H1 (cell line): ENCODE measurements at places on chromosomes 16 and 17.

GRCh38 chr17:64470625-64471024 is 21.7 kb downstream of the MILR1 start:
- DNase-seq, result no peak

DNA sequence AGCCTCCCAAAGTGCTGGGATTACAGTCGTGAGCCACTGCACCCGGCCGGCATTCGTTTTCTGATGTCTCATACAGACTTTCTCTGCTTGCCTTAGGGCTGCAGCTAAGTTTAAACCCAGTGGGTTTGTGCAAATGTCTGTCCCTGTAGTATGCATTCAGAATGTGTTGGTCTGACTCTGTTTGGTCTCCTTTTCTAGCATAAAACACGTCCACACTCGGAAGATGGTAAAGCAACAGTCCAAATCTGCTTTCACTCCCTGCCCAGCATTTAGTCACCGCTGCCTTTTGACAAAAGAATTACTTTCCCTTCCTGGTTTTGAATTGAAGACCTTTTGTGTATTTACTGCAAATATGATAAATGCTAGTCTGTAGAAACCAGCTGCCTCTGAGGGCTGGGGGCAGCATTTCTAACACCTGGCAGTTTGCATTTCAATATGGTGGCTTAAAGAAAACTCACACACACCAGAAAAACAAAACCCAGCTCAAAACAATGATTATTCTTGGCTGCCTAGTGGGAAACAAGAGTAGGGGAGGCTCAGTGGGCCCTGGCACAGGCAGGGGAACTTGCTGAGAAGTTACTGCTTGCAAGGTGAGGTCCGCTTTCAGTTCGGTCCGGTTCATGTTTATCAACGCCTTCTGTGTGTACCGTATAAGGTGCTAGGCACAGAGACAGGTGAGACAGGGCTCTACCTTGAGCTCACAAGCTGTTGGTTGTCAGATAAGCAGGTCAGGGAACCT is 56.9 kb downstream of the MSI2 start:
- DNase-seq, result no peak

DNA sequence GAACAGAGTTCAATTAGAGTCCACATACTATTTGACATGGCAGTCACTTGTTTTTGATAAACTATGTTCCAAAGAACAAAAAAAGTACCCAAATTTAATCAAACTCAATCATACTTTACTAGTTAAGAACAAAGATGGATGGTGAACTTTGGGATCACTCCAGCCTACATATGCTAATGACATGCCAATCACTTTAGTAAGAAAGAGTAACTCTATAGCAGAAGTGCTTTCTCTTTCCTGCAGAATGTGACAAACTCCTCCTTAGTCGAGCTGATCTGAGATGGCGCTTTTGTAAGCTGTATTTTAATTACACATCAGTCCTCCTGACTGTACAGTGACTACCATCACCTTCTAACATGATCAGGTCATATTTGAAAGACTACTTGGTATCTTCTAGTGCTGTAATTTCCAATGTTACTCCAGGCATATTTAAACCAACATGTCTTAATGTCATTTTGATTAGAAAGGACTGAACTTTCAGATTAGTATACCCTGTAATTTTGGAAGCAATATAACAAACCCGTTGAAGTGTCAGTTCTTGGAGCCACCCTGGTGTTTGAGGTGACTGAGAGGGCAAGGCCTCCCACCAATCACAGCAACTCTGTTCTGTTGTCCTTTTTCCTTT is 4.1 kb downstream of the NETO2 start:
- no peak for DNase-seq

GRCh38 chr17:28573966-28574480 is 2.7 kb downstream of the ALDOC start:
- no peak for DNase-seq

GRCh38 chr17:9948928-9949327 is 43.9 kb upstream of the RCVRN start:
- DNase-seq, result no peak

GRCh38 chr17:412211-413015 is 59.8 kb upstream of the RPH3AL start:
- peak; percentile 54 for DNase-seq

DNA sequence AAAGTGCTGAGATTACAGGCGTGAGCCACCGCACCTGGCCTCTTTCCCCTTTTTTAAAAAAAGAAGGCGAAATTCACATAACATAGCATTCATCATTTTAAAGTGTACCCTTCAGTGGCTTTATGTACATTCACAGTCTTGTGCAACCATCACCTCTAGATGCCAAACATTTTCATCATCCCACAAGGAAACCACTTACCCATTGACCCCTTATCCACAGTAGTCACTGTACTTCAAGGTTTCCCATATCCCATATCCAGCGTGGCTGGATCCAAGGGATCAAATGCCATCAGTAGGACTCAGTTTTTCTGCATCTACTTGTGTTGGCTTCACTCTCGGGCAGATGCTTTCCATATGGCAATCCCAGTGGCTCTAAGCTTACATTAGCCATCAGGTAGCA is 50.3 kb downstream of the BMERB1 start:
- DNase-seq, result no peak

DNA sequence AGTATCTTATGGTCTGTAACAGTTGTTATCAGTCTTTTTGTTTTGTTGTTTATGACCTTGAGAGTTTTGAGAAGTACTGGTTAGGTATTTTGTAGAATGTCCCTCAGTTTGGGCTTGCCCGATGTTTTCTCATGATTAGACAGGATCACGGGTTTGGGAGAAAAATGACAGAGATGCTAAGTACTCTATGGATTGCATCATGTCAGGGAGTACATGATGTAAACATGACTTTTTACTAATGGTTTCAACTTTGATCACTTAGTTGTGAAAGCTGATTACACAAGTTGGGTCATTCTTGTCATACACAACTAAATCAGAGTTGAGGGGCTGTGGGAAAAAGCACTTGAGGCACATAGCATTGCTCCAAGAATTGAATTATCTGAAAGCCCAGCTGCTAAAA is 94.7 kb upstream of the SIAH1 start:
- no peak for DNase-seq

- no peak for DNase-seq
Observed at GRCh38 chr17:69268543-69269014, 40.0 kb upstream of the ABCA10 start.

DNA sequence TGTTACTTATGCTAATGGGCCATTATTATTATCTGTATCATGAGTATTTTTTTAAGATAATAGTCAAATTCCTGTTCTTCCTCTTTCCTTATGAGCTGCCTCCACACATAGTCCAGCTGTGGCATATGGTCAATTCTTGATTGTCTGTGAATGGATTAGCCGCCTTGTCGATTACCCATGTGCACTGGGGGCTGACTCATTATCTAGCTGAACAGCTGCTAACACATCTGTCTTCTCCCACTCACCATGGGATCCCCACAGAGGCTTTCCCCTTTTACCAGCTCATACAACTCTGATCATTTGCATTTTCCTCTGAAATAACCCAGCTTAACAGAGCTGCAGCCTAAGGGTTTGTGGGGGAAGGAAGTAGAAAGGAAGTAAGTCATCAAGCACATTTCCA is 915.0 kb downstream of the CDH11 start:
- DNase-seq, result no peak

GRCh38 chr16:13453938-13454553 is 465.9 kb upstream of the ERCC4 start:
- DNase-seq, result no peak

GRCh38 chr16:7422036-7422888 is 89.6 kb downstream of the RBFOX1 start:
- no peak for DNase-seq

DNA sequence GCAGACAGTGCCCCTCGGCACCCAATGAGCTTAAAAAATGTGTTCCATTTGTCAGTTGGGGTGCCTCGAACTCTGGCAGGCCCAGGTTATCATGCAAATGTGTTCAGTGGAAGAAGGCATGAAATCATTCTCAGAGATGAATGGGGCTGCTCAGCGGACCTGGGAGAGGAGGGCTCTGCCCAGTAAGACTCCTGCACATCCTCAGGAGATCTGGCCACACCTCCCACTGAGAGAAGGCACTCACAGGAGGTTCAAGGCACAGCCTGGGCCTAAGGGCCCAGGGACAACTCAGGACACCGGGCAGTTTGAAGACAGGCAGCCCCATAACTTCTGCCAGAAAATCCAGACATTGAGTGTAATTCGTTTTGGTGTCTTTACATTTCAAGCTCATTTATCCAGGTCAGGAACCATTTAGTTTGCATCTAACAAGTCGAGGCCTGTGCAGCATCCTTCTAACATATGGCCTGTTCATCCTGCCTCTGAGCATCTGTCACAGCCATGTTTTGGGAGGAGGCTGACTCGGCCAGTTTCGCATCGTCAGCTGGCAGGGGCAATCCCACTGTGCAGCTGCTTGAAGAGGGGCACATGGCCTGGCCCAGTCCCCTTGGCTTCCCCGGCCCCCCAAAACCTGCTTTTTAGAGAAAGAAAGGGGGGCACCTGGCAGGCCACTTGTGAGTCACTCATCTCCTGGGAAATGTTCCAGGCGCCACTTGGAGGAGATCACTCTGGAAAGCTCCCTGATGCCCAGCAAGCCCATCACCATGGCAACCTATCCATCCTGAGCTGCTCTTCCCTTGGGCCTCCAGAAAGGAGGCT is 31.2 kb upstream of the BCAR1 start:
- no peak for DNase-seq

- no peak for DNase-seq
Observed at GRCh38 chr17:18968345-18968744, 16.4 kb downstream of the SLC5A10 start.

DNA sequence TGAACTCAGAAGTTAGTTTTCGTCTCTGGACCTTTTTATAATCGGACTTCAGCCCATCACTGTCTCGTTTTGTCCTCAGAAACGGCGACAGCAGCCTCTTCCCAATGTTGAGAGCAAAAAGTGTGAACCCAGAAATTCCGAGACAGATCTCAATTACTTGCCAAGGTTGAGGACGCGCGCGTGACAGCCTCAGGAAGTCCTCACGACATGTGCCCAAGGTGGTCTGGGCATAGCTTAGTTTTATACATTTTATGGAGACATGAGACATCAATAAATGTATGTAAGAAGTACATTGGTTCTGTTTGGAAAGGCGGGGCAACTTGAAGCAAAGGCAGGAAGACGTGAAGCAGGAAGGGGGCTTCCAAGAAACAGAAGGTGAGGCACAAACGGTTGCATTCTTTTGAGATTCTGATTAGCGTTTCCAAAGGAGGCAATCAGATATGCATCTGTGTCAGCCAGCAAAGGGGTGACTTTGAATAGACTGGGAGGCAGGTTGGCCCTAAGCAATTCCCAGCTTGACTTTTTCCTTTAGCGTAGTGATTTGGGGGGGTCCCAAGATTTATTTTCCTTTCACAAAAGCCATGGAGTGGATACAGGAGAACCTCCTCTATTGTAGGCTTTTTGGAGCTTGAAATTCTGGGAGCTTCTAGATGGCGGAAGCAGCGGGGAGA is 583 bp upstream of the ZNF747 start:
- no peak for DNase-seq

GRCh38 chr17:82006468-82007227 is 16.0 kb downstream of the CENPX start:
- no peak for DNase-seq

GRCh38 chr17:82864713-82865248 is 25.0 kb upstream of the ZNF750 start:
- DNase-seq, result no peak

- peak; percentile 96 for DNase-seq
Observed at GRCh38 chr17:28710861-28711722, 596 bp downstream of the PROCA1 start.

- DNase-seq, result no peak
Observed at GRCh38 chr17:31513731-31514427, 122.4 kb downstream of the RAB11FIP4 start.

- DNase-seq, result no peak
Observed at GRCh38 chr17:42819939-42820535, 4.0 kb downstream of the BECN1 start.

DNA sequence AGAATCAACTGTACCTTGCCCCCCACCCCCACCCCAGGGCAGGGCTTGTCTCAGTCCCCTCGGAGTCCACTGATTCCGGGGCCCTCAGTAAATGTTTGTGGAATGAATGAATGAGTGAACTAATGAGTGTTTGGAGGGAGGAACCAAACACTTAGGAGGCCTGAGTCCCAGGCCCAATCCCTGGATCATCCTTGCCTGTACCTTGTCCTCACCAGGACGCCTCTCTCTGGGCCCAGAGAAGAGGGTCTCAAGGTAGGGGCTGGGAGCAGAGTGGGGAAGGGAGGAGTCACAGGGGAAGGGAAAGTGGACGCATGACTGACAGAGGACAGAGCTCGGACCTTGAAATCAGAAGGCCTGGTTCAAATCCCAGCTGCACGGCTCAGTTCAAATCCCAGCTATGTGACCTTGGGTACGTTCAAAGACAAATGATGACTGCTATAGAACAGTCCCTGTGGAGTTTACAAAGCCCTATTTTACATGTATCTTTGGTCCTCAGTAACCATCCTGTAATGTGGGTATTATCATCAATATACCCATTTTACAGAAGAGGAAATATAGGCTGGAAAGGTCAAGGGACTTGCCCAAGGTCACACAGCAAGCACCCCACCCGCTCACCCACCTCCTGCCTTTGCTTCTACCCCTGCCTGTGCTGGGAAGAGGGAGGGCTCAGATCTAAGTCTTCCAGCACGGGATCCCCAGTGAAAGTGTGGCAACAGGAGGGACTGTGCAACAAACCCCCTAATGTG is 18.3 kb downstream of the SLC4A1 start:
- DNase-seq, result no peak

DNA sequence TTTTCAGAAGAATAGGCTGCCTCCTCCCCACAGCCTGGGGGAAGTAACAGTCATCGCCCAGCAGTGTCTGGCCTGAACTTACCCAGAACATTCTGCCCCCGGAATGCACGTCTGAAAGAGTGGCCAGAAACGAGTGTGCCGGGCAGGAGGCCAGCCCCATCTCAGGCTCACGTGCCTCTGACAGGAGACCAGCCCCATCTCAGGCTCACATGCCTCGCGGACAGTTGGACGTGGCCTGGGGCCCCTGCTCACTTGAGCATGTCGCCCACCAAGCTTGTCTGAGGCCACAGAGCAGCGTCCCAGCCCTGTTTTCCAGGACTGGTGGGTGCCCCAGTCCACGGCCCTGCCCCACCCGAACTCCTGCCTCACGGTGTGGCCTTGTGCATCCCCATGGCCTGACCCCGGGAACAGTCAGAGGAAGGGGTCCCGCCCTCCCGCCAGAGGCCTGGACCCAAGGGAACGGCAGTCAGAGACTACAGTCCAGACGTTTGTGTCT is 16.3 kb upstream of the CDH15 start:
- no peak for DNase-seq

GRCh38 chr17:61335105-61335844 is 64.4 kb upstream of the TBX2 start:
- DNase-seq, result no peak

- DNase-seq, result no peak
Observed at GRCh38 chr17:40303009-40303657, 5.8 kb upstream of the RARA start.
